ENCODE measurements at places on chromosomes 3 and 15.

- no peak for DNase-seq
These were observed 15.4 kb upstream of the FGD5 start for GRCh38 chr3:14803101-14803980.

GRCh38 chr3:139670196-139670595 is 7.6 kb downstream of the NMNAT3 start:
- no peak for DNase-seq

DNA sequence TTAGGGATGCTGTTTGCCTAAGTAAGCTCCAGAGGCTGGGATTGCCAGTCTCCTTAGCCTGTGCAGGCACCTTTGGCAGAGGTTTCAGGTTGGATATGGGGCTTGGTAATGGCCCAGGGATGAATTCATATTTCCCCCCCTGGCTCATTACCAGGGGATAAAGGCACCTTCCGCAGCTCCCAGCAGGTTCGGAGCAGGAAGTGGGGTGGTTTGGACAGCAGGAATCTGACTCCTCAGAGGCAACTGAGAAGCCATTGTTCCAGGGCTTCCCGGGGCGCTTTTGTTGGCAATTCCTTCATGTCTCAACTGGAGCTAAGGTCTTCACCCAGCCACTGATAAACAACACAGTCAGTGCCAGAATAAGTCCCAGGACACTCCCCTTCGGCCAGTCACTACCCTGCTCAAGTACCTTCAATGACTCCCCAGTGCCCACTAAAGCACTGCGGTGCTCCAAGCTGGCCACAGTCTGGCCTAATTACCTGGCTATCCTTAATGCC is 85.3 kb upstream of the SLC6A6 start:
- no peak for DNase-seq

DNA sequence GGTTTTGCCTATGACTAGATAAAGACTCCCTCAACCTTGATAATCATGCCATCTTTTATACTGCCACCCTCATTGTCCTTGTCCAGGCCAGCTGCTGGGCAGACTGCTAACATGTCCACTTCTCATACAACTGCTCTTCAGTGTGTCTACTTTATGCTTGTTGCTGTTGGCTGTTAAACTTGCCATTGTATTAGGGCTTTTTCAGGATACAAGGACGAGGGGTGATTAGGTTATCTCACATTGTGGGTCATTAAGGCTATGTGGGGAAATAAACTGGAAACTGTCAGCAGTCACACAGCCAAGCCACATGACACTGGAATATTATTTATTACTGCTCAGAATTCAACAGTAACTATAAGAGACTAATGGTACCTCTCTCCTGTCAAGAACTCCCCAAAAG is 36.1 kb downstream of the STARD9 start:
- DNase-seq = no peak

- DNase-seq = no peak
These were observed 182.6 kb downstream of the ZPLD1 start for GRCh38 chr3:102617381-102617780.

GRCh38 chr15:97504031-97504792 is 456.3 kb upstream of the ARRDC4 start:
- no peak for DNase-seq

DNA sequence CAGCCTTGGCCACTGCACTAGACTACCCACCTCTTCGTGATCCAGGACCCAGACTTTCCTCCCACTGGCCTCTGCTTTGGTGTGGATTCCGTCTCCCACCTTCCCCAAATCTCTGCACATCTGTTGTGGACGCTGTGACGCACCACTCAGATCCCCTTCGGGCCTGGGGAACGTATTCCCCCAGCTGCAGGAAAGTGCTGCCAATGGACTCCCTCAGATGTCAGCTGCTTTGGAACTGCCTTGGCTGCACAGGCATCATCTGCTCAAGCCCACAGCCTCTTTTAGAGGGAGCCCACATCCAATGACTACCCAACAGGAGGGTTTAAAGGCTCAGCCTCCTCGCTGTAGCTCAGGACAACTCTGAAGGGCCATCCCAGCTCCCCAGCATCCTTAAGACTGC is 134.2 kb upstream of the RAD18 start:
- DNase-seq = no peak

DNA sequence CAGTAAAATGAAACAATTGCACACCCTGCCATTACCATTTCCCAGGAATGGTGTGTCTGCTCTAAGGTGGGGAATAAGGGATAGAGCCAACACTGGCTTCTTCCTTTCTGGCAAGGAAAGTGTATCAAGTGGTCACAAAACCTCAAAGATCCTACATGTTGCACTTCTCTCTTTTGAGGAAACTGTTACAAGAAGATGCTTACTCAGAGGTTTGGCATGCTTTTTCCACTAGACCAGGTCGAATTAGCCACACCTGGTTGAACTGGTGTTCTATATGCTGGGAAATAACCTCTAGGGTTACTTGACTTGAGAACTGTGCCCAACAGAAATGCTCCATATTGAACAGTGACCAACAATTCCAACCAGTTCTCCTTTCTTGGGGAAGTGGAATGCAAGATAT is 102.9 kb downstream of the LRRN1 start:
- DNase-seq = no peak

- no peak for DNase-seq
These were observed 236.7 kb downstream of the ADAMTSL3 start for GRCh38 chr15:83890587-83890986.
